DMS153 (cell line): ENCODE measurements at places on chromosomes 3 and 15.

GRCh38 chr15:90959028-90959595, 4.4 kb downstream of the RCCD1 start:
- DNase-seq, result no peak

DNA sequence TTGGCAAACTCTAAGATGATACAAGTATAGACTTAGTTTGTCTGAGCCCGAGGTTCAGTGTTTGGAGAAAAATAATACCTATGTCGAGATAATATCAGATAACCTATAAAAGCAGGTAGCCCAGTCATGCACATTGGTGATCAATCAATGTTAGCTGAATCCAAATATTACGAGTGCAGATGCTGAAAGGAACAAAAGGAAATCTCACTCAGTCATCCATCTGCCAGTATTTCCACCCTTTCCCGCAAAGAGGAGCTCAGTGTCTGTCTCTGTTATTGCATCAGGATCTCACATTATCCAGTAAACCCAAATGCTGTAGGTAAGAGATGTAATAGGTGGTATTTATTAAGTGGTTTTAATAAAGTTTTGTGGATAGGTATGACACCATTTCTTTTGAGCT, 251.2 kb upstream of the CTDSPL start:
- DNase-seq, result no peak

GRCh38 chr15:52185151-52185561, 6.0 kb downstream of the GNB5 start:
- DNase-seq, result no peak

- no peak for DNase-seq
These were observed 86.6 kb downstream of the GAP43 start for GRCh38 chr3:115709931-115710330.

DNA sequence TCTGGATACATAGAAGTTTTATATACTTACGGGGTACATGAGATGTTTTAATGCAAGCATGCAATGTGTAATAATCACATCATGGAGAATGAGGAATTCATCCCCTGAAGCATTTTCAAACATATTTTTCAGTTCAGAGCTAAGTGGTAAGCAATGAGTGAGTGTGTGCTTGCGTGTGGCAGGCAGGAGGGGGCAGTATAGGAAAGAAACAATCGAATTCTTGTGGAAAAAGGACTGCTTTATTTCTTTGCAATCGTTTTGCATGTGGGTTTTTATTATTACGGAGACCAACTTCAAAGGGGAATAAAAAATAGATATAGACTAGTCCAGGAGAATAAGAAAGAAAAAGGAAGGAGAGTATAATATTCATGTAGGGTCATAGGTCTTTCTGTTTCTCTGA, 271.6 kb downstream of the CHL1 start:
- no peak for DNase-seq
